ENCODE measurements at places on chromosomes 13 and 19.

DNA sequence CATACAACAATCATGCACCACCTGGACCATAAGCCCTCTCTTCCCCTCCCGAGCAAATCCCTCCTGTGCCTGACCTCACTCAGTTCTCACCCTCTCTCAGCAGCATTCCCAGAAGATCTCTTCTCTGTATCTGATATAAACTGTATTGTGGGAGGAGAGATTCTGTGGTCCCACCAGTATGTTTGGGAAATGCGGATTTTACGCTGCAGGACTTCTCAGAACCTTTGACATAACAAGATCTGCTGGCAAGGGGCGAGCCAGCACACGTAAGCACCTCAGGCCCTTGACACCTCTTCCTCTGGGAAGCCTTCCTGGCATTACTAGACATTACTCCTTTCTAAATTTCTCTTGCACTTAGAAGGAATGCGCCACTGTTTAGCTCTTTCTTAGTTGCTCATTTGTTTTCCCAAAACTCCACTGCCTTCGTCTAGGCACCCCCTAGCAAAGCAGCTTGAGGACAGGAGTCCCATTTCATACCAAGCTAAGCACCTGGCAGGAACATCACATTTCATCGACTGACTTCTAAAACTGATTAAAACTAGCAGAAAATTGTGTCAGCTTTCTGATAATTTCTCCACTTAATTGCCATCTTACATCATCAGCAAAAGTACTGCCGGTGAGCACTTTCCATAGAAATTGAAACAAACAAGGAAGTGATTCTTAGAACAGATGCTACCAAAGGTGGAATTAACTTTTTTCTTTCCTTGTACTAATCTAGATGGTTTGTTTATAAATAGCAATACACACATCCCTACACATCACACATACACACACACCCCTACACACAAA lies 63.2 kb downstream of the CCDC70 start:
- DNase-seq = no peak

- DNase-seq = no peak
Measured at GRCh38 chr13:32530841-32531253, 7.7 kb downstream of the N4BP2L2 start.

GRCh38 chr13:80345771-80346510 lies 5.0 kb upstream of the SPRY2 start:
- no peak for DNase-seq

DNA sequence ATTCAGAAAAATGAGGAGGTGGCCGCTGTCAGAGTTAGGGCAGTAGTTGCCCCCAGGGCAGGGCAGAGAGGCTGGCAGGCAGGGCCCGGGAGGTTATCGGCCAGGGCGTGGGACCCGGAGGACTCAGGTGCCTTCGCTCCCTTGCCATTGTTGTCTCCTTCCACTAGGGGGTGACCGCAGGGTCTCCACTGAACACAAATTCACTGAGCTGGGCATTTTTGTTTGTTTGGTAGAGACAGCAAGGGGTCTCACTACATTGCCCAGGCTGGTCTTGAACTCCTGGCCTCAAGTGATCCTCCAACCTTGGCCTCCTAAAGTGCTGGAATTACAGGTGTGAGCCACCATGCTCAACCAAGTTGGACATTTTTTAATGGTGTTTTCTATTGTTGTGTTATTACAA lies 25.1 kb downstream of the CARS2 start:
- no peak for DNase-seq

GRCh38 chr19:34213283-34213682 lies 41.0 kb downstream of the LSM14A start:
- no peak for DNase-seq
